Renal pelvis (tissue), 12 donors: ENCODE measurements at places on chromosomes 12 and 14. TPM values are rescaled to one million over a fixed set of nuclear protein-coding genes. Genes with fewer than 3 reads are reported as not detected.

DNA sequence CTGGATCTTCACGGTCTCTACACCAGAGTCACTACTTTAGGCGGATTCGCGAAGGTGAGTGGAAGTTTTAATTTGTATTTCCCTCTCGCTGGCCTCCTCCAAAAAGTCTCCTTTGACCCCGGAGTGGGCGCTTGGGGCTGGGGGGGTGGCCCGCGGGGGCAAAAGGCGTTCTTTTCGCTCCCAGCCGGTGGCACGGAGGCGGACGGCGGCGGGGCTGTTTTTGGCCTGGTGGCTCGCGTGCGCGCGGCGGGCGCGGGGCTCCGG, 510 bp downstream of the ARID2 start:
- no peak for DNase-seq

DNA sequence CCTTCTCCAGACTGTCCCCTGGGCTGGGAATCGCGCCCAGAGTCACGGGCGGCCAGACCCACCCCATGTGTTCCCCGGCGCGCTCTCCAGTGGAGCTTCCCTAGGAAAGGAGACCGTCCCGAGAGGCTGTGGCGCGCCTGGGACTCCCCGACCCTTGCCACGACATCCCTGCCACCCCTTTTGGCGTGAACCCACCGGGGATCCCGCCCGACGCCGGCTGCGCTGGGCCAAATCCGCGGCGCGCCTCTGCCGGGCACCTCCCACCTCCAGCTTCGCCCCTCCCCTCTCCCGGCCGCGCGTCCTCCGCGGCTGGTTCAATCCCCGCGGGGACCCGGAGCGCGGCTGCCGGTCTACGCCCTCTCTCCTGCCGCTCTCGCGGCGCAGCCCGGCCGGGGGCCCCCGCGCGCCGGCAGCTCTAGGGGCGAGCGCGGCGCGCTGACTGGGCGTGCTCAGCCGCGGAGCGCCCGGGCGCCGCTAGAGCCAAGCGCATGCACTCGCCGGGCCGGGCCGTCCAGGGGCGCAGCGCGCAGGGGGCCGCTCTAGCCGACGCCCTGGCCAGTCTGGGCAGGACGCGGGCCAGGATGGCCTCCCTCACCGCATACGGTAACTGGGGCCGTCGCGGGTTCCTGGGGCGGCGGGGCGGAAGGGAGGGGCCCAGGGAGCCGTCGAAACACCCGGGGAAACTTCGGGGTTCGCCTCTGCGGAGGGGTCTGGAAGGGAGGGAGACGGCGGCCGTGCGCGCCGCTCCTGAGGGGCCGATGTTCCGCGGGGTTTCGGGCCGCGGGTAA, 77.4 kb upstream of the ANO4 start:
- peak; percentile 17 for DNase-seq

- peak; percentile 66 for DNase-seq
Measured at GRCh38 chr12:52213564-52214420, 19.3 kb upstream of the KRT7 start.

GRCh38 chr14:58637391-58638230, at the start of gene DACT1:
DACT1 (plus strand) TSS chr14:58637962; CDS start chr14:58638203, 241 bp downstream.
- DNase-seq = peak; percentile 83

DNA sequence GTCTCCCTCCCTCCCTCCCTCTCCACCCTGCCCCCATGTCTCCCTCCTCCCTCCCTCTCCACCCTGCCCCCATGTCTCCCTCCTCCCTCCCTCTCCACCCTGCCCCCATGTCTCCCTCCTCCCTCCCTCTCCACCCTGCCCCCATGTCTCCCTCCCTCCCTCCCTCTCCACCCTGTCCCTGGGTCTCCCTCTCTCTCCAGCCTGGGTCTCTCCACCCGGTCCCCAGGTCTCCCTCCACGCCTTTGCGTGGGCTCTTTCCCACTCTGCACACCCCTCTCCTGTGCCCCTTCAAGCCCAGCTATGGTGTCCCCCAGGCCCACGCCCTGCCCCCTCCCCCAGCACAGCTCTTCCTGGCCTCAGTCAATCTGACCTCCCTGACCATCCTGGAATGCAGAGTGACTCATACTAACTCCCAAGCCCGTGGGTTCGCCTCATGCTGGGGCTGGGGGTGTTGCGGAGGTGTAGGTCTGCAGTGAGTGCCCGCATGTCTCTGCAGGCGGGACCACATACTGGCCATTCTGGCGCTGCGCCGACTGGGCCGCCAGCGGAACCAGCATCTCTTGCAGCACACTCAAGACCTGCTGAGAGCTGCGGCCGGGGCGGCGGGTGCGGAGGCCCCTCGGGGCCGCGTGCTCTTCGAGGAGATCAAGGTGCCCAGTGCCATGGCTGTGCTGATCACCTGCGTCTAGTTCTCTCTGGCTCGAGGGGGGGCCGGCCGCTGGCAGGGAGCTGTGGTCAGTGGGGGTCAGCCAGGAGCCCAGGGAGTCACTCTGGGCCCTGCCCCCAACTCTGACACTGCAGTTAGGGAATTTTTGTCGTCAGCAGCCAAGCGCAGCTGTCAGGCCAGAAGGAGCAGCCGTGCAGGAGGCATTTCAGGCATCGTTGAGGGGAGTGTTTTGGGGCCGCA, 13.5 kb upstream of the TNFAIP2 start:
- DNase-seq = no peak

- DNase-seq = no peak
Measured at GRCh38 chr12:16086462-16086861, 175.3 kb downstream of the DERA start.

- DNase-seq = peak; percentile 15
Measured at GRCh38 chr14:50871914-50872732, at the start of gene ABHD12B. ABHD12B (plus strand) TSS chr14:50872053; CDS start chr14:50872175, 122 bp downstream.

GRCh38 chr12:51395283-51396230, 4.4 kb upstream of the GALNT6 start:
- DNase-seq = no peak

- DNase-seq = no peak
Measured at GRCh38 chr14:96790186-96790585, 7.0 kb upstream of the VRK1 start.

GRCh38 chr12:83145325-83145840, 458.7 kb downstream of the TMTC2 start:
- no peak for DNase-seq

GRCh38 chr14:76937181-76938091, 91.1 kb downstream of the IRF2BPL start:
- peak; percentile 83 for DNase-seq

GRCh38 chr14:58367296-58367695, 28.4 kb upstream of the TOMM20L start:
- DNase-seq = no peak

DNA sequence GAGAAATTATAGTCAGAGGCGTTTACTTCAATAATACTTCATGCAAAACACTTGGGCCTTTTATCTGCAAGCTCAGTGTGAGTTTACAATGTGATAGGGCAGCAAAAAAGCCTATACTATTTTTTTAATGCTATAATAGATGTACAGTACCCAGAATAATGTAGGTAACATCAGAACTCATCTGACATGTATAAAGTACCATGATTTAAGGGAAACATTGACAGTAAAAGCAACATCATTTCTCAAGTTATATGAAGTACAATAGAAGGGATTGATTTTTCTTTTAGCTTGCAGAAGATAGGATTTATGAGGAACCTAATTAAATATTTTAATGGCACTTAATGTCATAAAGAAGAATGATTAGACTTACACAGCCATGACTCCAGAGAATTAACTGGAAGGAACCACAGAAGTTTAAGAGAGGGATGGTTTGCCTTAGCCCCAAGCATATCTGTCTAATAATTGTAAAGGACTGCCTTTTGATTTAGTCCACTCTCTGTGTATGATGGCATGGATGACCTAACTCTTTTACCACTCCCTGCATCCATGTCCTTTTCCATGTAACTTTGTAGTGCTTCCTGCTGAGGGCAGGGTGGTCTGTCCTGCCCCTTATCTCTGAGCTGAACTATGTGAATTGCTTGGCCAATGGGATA, 55.9 kb upstream of the MIS18BP1 start:
- no peak for DNase-seq

DNA sequence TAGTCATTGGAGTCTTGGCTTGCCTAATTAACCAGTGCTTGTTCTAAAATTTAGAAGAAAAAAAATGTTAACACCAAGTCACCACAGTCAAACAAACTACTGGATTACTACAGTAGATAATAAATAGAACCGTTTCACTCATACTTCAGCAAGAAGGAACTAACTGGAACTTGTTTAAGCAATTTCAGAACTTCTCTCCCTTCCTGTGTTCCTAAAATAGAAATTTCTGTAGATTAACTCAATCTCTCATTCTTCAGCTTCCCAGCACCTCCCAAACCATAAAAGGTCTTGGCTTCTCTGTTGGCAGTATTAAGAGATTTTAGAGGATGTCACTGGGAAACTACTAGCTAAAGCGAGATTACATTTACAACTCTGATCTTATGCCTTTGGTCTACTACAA, 18.6 kb downstream of the GNS start:
- DNase-seq = no peak

- DNase-seq = no peak
Measured at GRCh38 chr12:80946591-80946990, 8.9 kb upstream of the LIN7A start.

DNA sequence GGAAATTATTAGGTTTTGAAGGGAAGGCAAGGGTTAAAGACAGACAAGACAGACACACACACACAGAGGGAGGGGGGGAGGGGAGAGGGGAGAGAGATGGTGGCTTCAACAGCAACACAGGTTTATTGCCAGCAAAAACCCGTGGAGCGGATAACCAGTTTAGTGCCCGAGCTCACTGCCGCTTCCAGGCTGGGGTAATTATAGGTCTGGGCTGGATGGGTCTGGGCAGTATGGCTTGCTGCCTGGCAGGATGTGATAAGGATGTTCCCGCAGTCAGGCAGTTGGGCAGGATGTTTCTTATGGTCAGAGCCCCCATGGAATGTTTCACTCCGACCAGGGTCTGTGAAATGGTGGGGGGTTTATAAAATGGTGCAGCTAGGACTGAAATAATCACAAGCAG, 4.4 kb upstream of the TDRD9 start:
- peak; percentile 35 for DNase-seq

DNA sequence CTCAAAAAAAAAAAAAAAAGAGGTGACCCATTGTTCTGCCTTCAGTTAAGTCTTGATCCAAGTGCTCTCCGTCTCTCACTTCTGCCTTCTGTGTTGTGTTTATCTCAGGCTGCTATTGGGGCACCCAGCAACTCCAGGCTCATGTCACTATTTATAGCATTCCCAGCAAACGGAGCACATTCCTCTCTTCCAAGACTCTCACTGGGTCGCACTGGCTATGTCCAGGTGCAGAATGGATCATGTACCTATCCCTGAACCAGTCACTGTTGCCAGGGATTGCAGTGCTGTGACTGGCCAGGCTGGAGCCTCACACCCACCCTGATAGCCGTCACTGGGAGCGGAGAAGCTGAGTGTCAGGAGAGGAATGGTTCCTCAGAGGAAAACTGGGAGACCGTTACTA, 31.2 kb downstream of the RHOF start:
- no peak for DNase-seq

DNA sequence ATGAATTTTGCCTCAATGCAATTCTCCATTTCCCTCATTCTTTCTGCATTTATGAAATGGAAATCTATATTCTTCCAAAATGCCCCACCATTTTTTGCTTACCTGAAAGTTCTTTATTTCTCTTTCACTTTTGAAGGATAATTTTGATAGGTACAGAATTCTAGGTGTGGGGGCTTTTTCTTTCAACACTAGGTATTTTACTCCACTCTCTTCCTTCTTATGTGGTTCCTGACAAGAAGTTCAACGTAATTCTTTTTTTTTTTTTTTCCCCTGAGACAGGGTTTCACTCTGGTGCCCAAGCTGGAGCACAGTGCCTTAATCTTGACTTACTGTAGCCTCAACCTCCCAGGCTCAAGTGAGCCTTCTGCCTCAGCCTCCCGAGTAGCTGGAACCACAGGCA, 26.3 kb upstream of the OASL start:
- no peak for DNase-seq

- no peak for DNase-seq
Measured at GRCh38 chr14:93953739-93954515, 22.4 kb downstream of the ASB2 start.

DNA sequence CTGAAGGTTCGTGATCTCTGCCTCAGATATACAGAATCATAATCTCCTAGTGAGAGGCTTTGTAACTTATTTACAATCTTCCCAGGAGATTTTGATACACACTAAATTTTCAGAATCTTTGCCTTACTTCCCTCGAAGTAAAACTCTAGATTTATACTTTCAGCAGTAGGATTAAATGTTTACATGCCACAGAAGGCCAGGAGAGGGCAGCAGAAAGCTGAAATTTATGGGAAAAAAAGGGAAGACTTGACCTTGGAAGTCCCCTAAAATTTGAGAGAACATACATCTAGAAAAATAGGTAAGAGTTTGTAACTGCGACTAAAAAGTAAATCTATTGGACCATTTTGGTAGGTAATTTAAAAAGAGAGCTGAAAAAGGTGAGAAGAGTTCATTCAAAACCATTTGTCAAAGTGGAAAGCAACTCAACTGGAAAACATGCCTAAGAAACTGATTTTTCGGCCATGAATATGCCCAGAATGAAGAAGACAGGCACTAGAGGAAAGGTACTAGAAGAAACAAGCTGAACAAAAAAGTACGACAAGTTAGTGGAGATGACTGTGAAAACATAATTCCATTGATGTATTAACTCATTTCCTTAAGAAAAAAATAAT, 242.0 kb upstream of the MDGA2 start:
- DNase-seq = peak; percentile 27

DNA sequence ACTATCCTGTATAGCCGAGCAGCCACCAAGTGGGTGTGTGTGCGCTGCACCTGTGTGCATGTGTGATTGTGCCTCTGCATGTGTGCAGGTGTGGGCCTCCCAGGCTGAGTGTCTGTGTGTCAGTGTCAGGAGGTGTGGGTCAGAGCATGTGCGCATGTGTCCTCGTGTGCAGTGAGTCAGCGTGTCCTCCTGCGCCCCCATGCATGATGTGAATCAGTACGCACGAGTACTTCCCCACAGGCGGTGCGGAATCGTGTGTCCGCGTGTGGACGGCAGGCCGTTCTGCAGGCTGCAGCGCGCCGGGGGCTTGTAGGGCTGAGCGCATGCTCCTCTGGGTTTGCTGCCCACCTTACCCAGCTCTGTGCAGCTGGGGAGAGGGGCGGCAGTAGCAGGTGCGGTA, 34.2 kb downstream of the DTX1 start:
- no peak for DNase-seq

GRCh38 chr14:41973178-41973577, 366.5 kb downstream of the LRFN5 start:
- no peak for DNase-seq

- no peak for DNase-seq
Measured at GRCh38 chr12:5407034-5407856, 24.7 kb upstream of the NTF3 start.

GRCh38 chr12:123905319-123905925, 67.2 kb downstream of the CCDC92 start:
- no peak for DNase-seq

GRCh38 chr12:132248453-132249167, 80.8 kb downstream of the GALNT9 start:
- no peak for DNase-seq

GRCh38 chr12:52745554-52745953, 31.6 kb downstream of the KRT76 start:
- DNase-seq = no peak

- no peak for DNase-seq
Measured at GRCh38 chr12:52698651-52699340, 4.5 kb downstream of the KRT77 start.

ULK1 gene
- 45.6 TPM for polyA plus RNA-seq

RASSF8 gene
- 60.1 TPM for polyA plus RNA-seq

EIF2B2 gene
- polyA plus RNA-seq = 64.8 TPM

AHNAK2 gene
- 2.6 TPM for polyA plus RNA-seq

CLEC4C gene
- not detected for polyA plus RNA-seq

AGAP2 gene
- 0.93 TPM for polyA plus RNA-seq

CCDC197 gene
- not detected for polyA plus RNA-seq
